CD4-positive, alpha-beta memory T cell (primary cell): ENCODE measurements at places on chromosomes 6 and 20.

DNA sequence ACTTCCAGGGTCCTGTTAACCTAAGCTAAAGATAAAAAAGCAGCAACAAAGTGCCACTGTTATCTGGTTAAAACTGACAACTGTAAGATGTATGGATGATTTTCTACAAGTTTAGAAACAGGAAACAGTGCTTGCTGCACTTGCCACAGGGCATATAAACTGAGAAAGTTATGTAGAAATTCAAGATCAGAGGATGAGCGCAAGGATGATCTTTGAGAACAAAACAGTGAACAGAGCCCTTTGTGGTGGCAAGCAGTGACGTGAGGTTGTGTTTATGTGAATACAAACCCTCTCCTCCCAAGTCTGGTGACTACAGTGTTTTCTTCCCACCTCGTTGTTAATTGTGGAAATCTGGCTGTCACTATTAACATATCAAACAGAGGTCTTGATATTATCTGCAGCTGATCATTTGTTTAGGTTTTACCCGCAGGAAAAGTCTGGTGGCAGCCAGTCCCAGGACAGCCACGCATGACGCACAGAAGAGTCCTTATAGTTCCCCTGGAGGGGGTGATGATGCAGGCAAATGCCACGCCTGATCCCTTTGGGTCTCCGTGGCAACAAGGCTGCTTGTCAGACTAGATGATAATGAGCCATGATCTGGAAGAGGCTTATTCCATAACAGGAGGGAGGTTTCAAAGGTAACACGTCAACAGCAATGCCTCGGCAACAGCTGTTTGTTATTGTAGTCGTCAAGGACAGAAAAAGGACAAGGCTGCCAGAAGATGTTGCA lies 43.1 kb upstream of the TNFAIP3 start:
- H3K27ac ChIP-seq, result peak overlapping the region; percentile 95
- peaks cover 74% of the 10 kb centered on the region for H3K4me1 ChIP-seq
- no peaks in the 10 kb centered on the region for H3K27me3 ChIP-seq
- peak; percentile 98 for DNase-seq
- H3K36me3 ChIP-seq, result no peaks in the 10 kb centered on the region
- H3K4me3 ChIP-seq, result no peak overlapping the region

- H3K27ac ChIP-seq, result no peak overlapping the region
- H3K4me3 ChIP-seq, result peak overlapping the region; percentile 36
- peaks cover 35% of the 10 kb centered on the region for H3K27me3 ChIP-seq
- peaks cover 15% of the 10 kb centered on the region for H3K4me1 ChIP-seq
- peak; percentile 50 for DNase-seq
Observed at GRCh38 chr6:13924146-13924948, 405 bp upstream of the RNF182 start.

- H3K4me1 ChIP-seq, result no peaks in the 10 kb centered on the region
- no peak overlapping the region for H3K27ac ChIP-seq
- H3K36me3 ChIP-seq, result no peaks in the 10 kb centered on the region
- no peak for DNase-seq
- no peak overlapping the region for H3K4me3 ChIP-seq
- H3K27me3 ChIP-seq, result no peaks in the 10 kb centered on the region
Observed at GRCh38 chr20:55597526-55597925, 407.8 kb downstream of the CBLN4 start.

GRCh38 chr6:36566418-36566905 lies 19.2 kb upstream of the STK38 start:
- H3K4me1 ChIP-seq, result no peaks in the 10 kb centered on the region
- DNase-seq, result no peak

DNA sequence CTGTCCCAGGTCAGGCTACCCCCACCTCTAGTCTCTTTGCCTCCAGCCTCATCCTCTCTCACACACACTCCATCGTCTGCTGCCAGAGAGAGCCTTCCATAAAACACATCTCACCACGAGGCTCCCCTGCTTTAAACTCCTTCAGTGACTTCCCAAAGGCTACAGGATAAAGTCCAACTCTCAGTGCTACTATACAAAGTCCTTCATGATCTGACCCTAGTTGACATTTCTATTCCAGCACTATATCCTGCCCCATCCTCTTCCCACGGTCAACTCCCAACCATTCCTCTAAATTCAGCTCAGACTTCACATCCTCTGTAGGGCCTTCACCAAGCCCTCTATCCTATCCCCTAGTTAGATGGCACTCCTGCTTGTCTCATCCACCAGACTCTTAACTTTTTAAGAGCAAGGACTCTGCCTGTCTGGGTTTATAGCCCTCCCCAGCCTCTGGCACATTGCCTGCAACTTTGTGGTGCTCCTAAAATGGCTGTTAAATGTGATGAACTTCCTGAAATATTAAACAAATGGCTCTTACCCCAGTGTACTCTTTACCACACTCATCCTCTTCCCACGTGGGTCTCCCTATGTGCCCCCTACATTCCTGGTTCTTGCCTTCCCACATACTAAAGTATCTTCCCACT lies 36.1 kb downstream of the KIF16B start:
- H3K4me1 ChIP-seq, result no peaks in the 10 kb centered on the region
- DNase-seq, result no peak
- no peak overlapping the region for H3K27ac ChIP-seq
- no peaks in the 10 kb centered on the region for H3K27me3 ChIP-seq
